Dermis microvascular lymphatic vessel endothelial cell (primary cell): ENCODE measurements at places on chromosomes 13 and 19. TPM values are rescaled to one million over a fixed set of nuclear protein-coding genes. Genes with fewer than 3 reads are reported as not detected.

LYL1 gene
- total RNA-seq, result 25.4 and 43.5 TPM in 2 replicates

TICAM1 gene
- total RNA-seq, result 2.3 and 4.4 TPM in 2 replicates

CEACAM7 gene
- total RNA-seq, result 0.39 and 3.9 TPM in 2 replicates

CPB2 gene
- total RNA-seq, result under 0.01 TPM in 1 of 2 replicates, not detected in the other

ZNF793 gene
- 0.39 and 1.0 TPM in 2 replicates for total RNA-seq

ZNF211 gene
- total RNA-seq, result 6.7 and 9.0 TPM in 2 replicates

PSPC1 gene
- 50.7 and 58.8 TPM in 2 replicates for total RNA-seq
